Posterior vena cava (tissue), 2 donors: ENCODE measurements at places on chromosomes 7 and 10.

DNA sequence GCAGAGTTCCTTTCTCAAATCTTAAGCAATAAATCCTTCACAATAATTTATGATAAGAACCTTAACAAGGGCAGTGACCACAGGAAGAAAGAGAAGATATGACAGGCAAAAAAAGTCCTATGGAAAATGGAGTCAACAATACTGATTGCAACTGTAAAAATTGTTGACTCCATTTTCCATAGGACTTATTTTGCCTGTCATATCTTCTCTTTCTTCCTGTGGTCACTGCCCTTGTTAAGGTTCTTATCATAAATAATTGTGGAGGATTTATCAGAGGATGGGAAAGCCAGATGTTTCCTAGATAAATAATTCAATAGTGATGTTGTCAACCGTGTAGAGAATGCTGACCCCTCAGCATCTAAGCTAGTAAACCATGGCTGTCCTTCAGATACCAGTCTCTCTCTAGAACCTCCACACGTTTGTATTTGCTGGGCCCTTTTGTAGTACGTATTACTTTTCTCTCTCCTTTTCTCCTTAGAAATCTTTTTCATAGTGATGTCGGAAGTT, 172.6 kb upstream of the BET1 start:
- no peak for DNase-seq

GRCh38 chr10:124092860-124093773, at the start of gene CHST15:
TSS of gene CHST15 (minus strand) at chr10:124093598. CDS start at chr10:124046212, 47,386 bp downstream.
- DNase-seq, result peak; percentile 84

DNA sequence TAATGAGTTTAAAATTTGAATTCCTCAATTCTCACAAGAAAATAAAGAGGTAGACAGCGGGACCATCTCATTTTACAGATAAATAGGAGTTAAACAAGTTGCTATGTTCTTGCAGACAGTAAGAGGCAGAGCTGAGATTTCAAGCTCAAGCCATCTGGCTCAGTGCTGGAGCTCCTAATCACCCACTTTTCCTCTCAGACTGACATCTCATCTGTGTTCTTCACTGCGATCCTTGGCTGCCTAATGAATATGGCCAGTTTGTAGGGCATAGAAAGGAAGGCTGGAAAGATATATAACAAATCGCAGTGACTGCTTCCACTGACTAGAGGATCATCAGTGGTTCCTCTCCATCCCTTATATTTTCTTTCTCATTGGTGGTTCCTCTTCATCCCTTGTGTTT, 151.2 kb downstream of the MPP7 start:
- no peak for DNase-seq

DNA sequence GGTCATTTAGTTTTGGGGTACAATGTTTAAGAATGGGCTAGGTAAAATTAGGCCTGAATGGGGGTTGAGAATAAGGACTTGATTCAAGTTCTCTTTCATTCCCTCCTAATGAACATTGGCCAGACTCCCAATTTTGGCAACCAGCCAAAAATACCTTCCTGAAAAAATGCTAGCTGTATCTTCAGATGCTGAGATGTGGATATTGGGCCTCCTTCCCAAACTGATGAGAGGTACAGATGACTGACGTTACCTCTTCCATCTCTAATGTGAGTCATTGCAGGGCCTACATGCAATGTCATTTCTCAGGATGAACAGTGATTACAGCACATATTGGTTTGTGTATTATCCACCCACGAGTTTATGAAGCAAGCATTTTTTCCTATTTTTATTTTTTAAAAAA, 151.6 kb downstream of the SND1 start:
- DNase-seq, result no peak

- DNase-seq, result no peak
Observed at GRCh38 chr10:52623761-52624160, 148.8 kb downstream of the MBL2 start.

GRCh38 chr10:6589287-6590094, 9.4 kb upstream of the PRKCQ start:
- no peak for DNase-seq
